Activated naive CD4-positive, alpha-beta T cell treated with anti-CD3 and anti-CD28 coated beads, Interleukin-2, amount 50 U/mL, for 16 hours (primary cell): ENCODE measurements at places on chromosomes 6 and 20.

DNA sequence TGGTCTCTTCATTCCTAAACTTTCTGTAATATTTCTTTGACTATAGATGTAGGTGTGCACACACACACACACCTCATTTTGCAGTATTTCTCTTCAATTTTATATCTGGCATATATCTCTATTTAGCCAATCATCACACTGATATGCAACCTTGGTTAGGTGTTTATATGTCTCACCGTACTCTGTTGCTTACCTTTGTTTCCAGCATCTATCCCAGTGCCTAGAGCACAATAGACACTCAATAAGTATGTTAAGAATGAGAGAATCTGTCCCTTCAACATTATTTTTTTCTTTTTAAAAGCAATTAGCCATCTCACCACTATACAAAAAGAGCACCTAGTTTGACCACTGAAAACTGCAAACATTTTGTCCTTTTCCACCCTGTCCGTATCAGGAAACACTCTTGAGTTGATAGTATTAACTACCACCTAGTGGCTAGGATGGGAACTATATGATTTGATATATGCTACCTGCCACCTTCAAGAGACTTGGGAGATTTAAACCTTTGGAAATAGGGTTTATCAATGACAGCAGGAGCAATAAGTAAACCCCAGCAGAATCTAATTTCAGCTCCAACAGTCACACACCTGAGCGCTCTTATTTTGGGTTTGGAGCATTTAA is 48.7 kb upstream of the RSPO3 start:
- no peak for DNase-seq

DNA sequence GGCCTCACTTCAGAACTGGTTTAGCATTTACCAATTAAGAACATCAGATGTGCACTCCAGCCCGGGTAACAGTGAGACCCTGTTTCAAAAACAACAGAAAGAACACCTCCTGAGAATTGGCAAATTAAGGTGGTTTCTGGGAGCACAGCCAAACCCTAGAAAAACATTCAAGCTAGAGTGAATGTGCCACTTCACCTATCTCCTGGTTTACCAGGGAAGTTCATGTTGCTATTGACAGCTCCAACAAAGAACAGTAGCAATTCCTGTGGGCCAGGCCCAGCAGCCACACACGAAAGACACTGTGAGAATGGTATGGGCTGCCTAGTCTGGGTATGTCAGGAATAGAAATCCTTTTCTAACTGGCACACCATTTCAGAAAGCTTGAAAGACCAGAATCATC is 4.9 kb downstream of the POLR1C start:
- DNase-seq: no peak

- DNase-seq: peak; percentile 62
Observed at GRCh38 chr6:135163440-135163738, 17.7 kb upstream of the MYB start.

- DNase-seq: no peak
Observed at GRCh38 chr6:20058121-20058905, 154.0 kb downstream of the MBOAT1 start.

- DNase-seq: no peak
Observed at GRCh38 chr20:48957533-48957932, 36.0 kb downstream of the ARFGEF2 start.

DNA sequence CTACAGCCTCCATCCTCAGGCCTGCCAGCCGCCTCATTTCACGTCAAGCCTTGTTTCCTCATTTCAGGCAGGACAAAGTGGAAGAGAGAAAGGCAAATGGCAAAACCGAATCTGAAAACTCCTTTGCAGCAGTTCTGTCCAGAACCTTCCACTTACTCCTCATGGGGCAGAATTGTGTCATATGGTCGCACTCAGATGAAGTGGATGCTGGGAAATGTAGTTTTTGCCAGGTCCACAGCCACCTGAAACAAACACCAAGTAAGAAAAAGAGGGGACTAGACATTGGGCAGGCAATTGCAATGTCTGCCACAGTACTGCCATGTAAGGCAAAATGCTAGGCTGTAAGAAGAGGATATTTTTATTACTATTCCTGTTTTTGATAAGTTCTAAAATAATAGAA is 44.9 kb downstream of the ISM1 start:
- no peak for DNase-seq
